ENCODE measurements at places on chromosomes 4 and X. TPM values are rescaled to one million over a fixed set of nuclear protein-coding genes. Genes with fewer than 3 reads are reported as not detected.
A peak's percentile ranks its signal among the peaks of the same experiment; 100 is the strongest.

The CTAG1A gene
- not detected for total RNA-seq

The CC2D2A gene
- total RNA-seq: 25.1 TPM

The ARHGAP6 gene
- 49.2 TPM for total RNA-seq

- no peak overlapping the region for H3K4me3 ChIP-seq
- H3K27me3 ChIP-seq: no peaks in the 10 kb centered on the region
- no peaks in the 10 kb centered on the region for H3K36me3 ChIP-seq
- DNase-seq: peak; percentile 70
- H3K4me1 ChIP-seq: peaks cover 41% of the 10 kb centered on the region
- H3K27ac ChIP-seq: peak overlapping the region; percentile 18
These were observed 48.7 kb upstream of the SLC4A4 start for GRCh38 chr4:71290074-71290473.

- H3K27ac ChIP-seq: no peak overlapping the region
- no peaks in the 10 kb centered on the region for H3K36me3 ChIP-seq
- no peak for DNase-seq
- H3K27me3 ChIP-seq: no peaks in the 10 kb centered on the region
These were observed 8.8 kb upstream of the BEX3 start for GRCh38 chrX:103367502-103367901.

DNA sequence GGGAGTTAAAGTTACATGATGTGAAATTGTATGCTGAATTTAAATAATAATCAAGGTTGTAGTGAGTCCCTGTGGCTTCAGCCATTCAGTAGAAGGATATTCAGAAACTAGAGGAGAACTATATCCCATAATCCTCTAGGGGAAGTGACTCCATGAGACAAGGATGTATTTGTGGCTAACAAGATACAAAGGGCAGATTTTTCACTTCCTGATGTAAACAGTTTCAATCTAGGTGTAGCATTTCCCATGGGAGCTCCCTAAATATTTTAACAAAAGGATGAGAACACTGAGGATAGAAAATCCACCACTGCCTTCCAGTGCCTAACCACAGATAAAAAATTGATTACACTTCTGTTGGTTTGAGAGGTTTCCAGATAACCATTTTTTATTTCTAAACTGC, 435.4 kb upstream of the TENM3 start:
- no peaks in the 10 kb centered on the region for H3K36me3 ChIP-seq
- no peak overlapping the region for H3K4me3 ChIP-seq
- H3K4me1 ChIP-seq: peaks cover 9% of the 10 kb centered on the region
- no peak overlapping the region for H3K27ac ChIP-seq

DNA sequence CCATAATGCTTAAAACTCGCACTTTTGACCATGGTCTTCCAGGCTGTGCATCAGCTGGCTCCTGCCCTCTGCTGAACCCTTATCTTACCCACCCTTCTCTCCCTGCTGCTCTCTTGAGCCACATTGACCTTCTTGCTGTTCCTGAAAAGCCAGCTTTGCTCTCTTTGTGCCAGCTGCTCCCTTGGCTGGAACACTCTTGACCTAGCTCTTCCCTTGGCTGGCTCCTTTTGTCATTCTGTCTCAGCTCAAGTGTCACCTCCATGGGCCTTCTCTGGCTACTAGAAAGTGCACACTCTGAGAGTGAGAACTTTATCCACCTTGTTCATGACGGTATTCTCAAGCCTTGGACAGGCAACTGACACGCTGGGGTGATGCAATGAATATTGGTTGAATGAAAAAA, 112.1 kb downstream of the MGST2 start:
- no peaks in the 10 kb centered on the region for H3K27me3 ChIP-seq
- peak; percentile 80 for DNase-seq
- H3K27ac ChIP-seq: no peak overlapping the region
- peaks cover 5% of the 10 kb centered on the region for H3K4me1 ChIP-seq

DNA sequence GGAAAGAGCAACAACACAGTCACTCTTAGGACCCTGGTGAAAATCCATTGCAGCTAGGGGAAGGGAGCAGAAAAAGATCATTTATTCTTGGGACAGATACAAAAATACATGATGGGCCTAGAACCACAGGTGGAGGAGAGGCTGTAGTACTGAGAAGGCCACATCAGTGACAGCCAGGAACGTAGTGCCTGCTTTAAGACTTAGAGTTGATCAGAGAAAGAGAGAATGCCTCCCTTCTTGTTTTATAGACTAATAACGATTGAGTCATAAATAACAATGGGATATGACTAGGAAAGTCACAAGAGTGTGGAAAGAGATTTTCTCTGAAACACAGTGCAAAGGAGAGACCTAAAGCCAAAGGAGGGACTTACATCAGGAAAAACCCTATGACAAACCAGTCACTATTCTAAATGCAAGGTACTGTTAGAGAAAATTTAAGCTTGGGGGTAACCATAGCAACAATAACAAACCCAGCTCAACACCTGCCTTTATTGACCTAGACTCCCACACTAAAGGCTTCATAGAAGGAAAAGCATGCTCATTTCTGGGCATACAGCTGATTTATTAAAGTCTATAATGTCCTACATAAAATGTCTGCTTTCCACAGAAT, 1015.0 kb upstream of the GRID2 start:
- no peaks in the 10 kb centered on the region for H3K27me3 ChIP-seq
- no peaks in the 10 kb centered on the region for H3K36me3 ChIP-seq
- DNase-seq: no peak
- no peak overlapping the region for H3K4me3 ChIP-seq
- H3K4me1 ChIP-seq: no peaks in the 10 kb centered on the region
- no peak overlapping the region for H3K27ac ChIP-seq

- no peak overlapping the region for H3K4me3 ChIP-seq
- no peaks in the 10 kb centered on the region for H3K27me3 ChIP-seq
- H3K4me1 ChIP-seq: peaks cover 4% of the 10 kb centered on the region
These were observed 140.1 kb upstream of the SMIM31 start for GRCh38 chr4:164613792-164614191.

GRCh38 chr4:114209584-114209983, 230.1 kb upstream of the ARSJ start:
- H3K4me3 ChIP-seq: no peak overlapping the region
- H3K4me1 ChIP-seq: no peaks in the 10 kb centered on the region
- no peaks in the 10 kb centered on the region for H3K27me3 ChIP-seq
- no peaks in the 10 kb centered on the region for H3K36me3 ChIP-seq
